ENCODE measurements at places on chromosomes 3 and 15.

- no peak for DNase-seq
Observed at GRCh38 chr3:145865399-145866018, 295.5 kb downstream of the PLOD2 start.

DNA sequence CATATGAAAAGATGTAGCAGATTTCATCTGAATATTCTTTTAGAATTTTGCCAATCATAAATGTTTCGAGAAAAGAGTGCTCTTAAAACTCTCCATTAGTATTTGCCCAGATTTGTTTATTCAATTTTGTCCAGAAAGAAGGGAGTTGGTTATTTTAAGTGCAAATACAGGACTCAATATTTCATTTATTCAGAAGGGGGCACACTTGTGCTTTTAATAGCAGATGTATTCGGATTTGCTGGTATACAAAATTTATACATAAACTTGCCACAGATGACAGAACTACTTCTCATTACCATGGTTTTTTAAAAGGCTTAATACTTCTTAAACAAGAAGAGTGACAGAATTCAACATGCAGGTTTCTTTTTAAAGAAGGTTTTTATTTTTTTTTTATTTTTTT, 69.8 kb upstream of the GRM7 start:
- no peak for DNase-seq

- DNase-seq = no peak
Observed at GRCh38 chr3:193819117-193820010, 226.4 kb downstream of the OPA1 start.

DNA sequence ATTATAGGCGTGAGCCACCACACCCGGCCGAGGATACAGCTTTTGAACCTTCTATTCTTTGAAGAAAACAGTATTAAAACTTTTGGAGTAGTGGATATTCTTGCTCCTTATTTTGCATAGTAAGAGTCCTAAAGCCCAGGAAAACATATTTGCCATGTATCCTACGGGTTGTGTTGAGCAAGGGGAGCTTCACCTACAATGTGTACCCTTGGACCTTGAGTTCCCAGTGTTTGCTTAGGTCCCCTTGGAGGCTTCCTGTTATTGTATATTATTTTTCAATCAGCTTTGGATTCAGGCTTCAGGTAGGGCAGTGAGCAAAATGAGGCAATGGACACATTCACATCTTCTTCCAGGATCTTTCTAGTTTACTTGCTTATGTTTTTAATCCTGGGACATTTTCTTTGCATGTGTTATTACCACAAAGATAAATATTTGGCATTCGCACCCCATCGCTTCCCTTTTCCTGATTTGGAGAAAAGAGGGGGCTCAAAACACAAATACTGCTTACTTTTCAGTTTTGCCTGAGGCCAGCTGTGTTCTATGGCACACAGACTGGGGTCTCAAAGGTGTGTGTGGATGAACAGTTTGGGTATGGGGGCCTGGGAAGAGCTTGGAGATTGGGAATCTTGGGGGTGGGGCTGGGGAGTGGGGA, 88.7 kb downstream of the FNDC3B start:
- DNase-seq = no peak

- DNase-seq = no peak
Observed at GRCh38 chr15:81941479-81941878, 104.3 kb downstream of the MEX3B start.

- no peak for DNase-seq
Observed at GRCh38 chr3:65889707-65890099, 149.0 kb downstream of the MAGI1 start.
